Activated CD8-positive, alpha-beta T cell treated with anti-CD3 and anti-CD28 coated beads, Interleukin-2, amount 10 ng/mL, durations not matched to agents 7 days and 5 days (primary cell): ENCODE measurements at places on chromosomes 3 and 15. TPM values are rescaled to one million over a fixed set of nuclear protein-coding genes. Genes with fewer than 3 reads are reported as not detected.
A peak's percentile ranks its signal among the peaks of the same experiment; 100 is the strongest.

Gene PLA2G4D
- not detected for total RNA-seq

Gene IL5RA
- not detected for total RNA-seq

- no peaks in the 10 kb centered on the region for H3K27me3 ChIP-seq
- DNase-seq, result no peak
- no peak overlapping the region for H3K27ac ChIP-seq
- no peaks in the 10 kb centered on the region for H3K4me1 ChIP-seq
- H3K36me3 ChIP-seq, result no peaks in the 10 kb centered on the region
Observed at GRCh38 chr3:110593749-110594148, 477.9 kb upstream of the NECTIN3 start.

DNA sequence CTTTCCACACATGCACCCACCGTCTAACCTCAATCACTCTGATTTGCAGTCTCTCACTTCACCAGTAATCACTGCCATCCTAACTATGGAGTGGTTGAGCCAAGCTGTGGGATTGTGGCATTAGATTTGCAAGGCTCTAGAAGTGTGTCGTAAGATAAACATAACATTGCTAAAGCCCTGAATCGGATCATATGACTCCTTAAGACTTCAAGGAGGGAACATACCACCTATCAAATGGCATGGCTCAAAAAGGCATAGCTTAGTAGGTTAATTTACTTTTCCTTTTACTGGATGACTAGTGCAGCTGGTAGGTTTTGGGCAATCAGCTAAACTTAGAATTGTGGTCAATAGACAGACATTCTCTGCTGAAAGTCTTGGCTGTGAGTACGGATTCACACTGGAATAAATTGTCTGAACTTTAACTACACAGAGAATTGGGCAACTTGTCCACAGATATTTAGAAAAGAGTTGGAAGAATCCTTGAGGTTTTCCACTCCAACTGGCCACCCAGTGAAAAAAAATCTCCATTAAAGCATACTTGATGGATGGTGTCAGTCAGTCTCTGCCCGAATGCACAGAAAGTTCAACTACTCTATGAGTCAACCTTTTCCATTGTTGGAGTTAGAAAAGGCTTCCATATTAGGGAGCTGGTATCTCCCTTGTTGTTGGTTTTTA is 476.7 kb upstream of the CBLB start:
- peaks cover 9% of the 10 kb centered on the region for H3K4me1 ChIP-seq
- H3K27me3 ChIP-seq, result no peaks in the 10 kb centered on the region
- no peak for DNase-seq

- DNase-seq, result no peak
- H3K4me3 ChIP-seq, result peak overlapping the region; percentile 78
- peaks cover 21% of the 10 kb centered on the region for H3K4me1 ChIP-seq
- H3K27me3 ChIP-seq, result peaks cover 44% of the 10 kb centered on the region
- H3K27ac ChIP-seq, result peak overlapping the region; percentile 60
- H3K36me3 ChIP-seq, result no peaks in the 10 kb centered on the region
Observed at GRCh38 chr3:107430214-107430995, 53.2 kb downstream of the CCDC54 start.

GRCh38 chr15:47136236-47136635 is 581.1 kb upstream of the SEMA6D start:
- no peaks in the 10 kb centered on the region for H3K27me3 ChIP-seq
- no peak overlapping the region for H3K4me3 ChIP-seq
- H3K36me3 ChIP-seq, result no peaks in the 10 kb centered on the region
- no peaks in the 10 kb centered on the region for H3K4me1 ChIP-seq
- DNase-seq, result no peak

DNA sequence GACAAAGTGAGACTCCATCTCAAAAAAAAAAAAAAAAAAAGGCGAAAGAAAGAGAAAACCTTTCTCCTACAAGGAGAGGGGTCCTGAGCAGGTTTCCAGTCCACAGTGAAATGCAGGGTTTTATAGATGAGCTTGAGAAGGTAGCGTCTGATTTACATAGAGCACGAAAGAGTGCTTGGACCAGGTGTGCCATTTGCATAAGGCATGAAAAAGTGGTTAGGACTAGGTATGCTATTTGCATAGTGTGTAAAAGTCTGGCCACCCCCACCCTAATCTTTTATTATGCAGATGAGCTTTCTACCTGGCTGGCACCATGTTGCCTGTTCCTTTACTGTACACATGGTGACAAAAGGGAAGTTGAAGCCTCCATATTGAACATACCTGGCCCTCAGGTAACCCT is 13.6 kb upstream of the RNU6-1 start:
- DNase-seq, result no peak
- H3K36me3 ChIP-seq, result no peaks in the 10 kb centered on the region
- peaks cover 2% of the 10 kb centered on the region for H3K27me3 ChIP-seq
- no peak overlapping the region for H3K4me3 ChIP-seq
- H3K27ac ChIP-seq, result no peak overlapping the region
- H3K4me1 ChIP-seq, result no peaks in the 10 kb centered on the region

DNA sequence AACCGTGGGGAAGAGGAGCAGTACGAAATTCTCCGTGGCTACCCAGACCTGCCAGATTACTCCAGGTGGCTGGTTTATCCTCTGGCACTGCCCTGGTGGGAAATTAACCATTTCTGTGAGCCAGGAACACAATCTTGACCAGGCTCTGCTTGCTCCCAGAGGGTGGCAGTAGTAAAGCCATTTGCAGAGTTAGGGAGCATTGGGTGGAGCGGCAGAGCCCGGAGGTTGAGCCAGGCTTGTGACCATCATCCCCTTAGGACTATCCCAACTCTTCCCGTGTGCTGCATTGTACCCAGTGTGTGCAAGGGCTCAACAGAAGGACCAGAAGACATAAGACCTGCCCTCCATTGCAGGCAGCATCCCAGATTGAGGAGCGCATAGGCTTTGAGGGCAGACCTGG is 5.3 kb downstream of the KNG1 start:
- no peak for DNase-seq
- H3K27ac ChIP-seq, result no peak overlapping the region
- H3K4me1 ChIP-seq, result no peaks in the 10 kb centered on the region
- peaks cover 17% of the 10 kb centered on the region for H3K27me3 ChIP-seq
- H3K36me3 ChIP-seq, result no peaks in the 10 kb centered on the region

DNA sequence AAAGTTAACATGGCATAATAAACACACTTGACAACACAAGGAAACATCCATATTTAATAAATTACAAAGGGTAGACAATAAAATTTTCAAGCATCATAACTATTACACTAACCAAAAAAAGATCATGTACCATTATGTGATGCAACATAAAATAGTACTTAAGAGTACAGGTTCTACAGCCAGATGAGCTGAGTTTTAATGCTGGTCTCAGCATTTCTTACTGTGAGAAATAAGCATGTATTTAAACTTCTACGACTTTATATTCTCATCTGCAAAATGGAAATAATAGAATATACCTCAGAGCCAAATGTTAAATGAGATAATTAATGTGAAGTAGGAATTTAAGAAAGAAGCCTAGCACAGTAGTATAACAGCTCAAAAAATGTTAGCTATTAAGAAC is 33.7 kb upstream of the SLC12A8 start:
- H3K4me1 ChIP-seq, result no peaks in the 10 kb centered on the region
- no peak overlapping the region for H3K4me3 ChIP-seq
- H3K36me3 ChIP-seq, result peaks cover 18% of the 10 kb centered on the region
- no peak overlapping the region for H3K27ac ChIP-seq

GRCh38 chr3:160224811-160225175 is 429 bp upstream of the C3orf80 start:
- DNase-seq, result no peak
- peak overlapping the region; percentile 66 for H3K4me3 ChIP-seq
- H3K27ac ChIP-seq, result no peak overlapping the region
- peaks cover 18% of the 10 kb centered on the region for H3K4me1 ChIP-seq
- H3K36me3 ChIP-seq, result no peaks in the 10 kb centered on the region
- peaks cover 57% of the 10 kb centered on the region for H3K27me3 ChIP-seq

GRCh38 chr15:84649706-84650105 is 4.4 kb downstream of the WDR73 start:
- H3K27ac ChIP-seq, result no peak overlapping the region
- peaks cover 36% of the 10 kb centered on the region for H3K4me1 ChIP-seq
- H3K27me3 ChIP-seq, result no peaks in the 10 kb centered on the region
- DNase-seq, result no peak
- no peak overlapping the region for H3K4me3 ChIP-seq

- H3K27me3 ChIP-seq, result no peaks in the 10 kb centered on the region
- no peak overlapping the region for H3K4me3 ChIP-seq
- DNase-seq, result no peak
- no peak overlapping the region for H3K27ac ChIP-seq
Observed at GRCh38 chr3:22542311-22542710, 660.8 kb upstream of the UBE2E2 start.

GRCh38 chr15:60469893-60470641 is 8.9 kb downstream of the ICE2 start:
- H3K27me3 ChIP-seq, result no peaks in the 10 kb centered on the region
- no peak overlapping the region for H3K27ac ChIP-seq
- H3K4me3 ChIP-seq, result no peak overlapping the region
- H3K36me3 ChIP-seq, result peaks cover 59% of the 10 kb centered on the region
- H3K4me1 ChIP-seq, result peaks cover 24% of the 10 kb centered on the region
- no peak for DNase-seq

DNA sequence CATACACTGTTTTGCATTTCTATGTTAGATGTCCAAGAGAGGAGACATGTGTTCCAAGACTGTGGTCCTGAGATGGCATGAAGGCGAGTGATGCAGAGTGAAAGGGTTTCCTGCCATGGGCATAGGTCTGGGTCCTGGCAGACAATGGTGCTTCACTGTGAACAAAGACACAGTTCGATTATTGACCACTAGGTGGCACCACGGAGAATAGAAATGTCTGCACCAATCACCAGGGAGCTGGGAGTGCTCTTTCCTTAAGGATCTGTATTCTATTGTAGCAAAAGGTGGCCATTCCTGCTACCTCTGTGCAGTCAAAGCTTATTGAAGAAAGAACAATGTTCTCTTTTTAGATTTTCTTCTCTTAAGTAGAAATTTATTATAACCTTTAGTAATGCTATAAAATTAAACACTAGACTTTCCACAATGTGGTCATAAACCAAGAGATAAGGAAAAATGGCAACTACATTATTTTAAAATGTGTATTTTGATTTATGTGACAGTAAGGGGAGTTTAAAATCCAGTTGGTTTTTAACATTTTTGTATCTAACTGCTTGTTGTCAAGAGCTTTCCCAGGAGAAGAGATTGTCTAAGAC is 88.7 kb downstream of the GABRG3 start:
- no peaks in the 10 kb centered on the region for H3K4me1 ChIP-seq
- no peak overlapping the region for H3K27ac ChIP-seq
- H3K27me3 ChIP-seq, result no peaks in the 10 kb centered on the region
- H3K4me3 ChIP-seq, result no peak overlapping the region

DNA sequence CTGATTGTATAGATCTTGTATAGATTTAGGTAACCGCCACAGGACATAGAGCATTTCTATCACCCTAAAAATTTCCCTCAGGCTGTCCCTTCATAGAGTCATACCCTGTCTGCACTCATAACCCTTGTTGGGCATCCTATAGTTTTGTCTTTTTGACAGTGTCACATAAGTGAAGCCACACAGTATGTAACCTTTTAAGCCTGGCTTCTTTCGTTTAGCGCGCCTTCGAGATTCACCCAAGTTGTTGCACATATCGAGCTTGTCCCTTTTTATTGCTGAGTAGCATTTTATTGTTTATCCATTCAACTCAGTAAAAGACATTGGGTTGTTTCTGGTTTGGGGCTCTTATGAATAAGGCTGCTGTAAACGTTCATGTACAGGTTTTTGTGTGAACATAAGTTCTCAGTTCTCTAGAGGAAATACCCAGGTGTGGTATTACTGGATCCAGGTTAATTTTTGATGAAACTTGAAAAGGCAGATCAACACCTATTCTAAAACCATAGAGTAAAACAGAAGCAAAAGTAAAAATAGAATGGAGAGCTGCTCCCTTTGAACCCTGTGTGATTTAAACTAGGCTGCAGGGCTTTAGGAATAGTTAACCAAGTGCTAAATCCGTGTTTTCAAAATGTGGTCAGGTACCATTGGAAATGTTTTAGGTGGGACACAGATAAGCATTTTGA is 49.5 kb downstream of the CD86 start:
- H3K4me1 ChIP-seq, result peaks cover 22% of the 10 kb centered on the region
- no peak overlapping the region for H3K27ac ChIP-seq
- H3K27me3 ChIP-seq, result peaks cover 5% of the 10 kb centered on the region
- H3K36me3 ChIP-seq, result no peaks in the 10 kb centered on the region

DNA sequence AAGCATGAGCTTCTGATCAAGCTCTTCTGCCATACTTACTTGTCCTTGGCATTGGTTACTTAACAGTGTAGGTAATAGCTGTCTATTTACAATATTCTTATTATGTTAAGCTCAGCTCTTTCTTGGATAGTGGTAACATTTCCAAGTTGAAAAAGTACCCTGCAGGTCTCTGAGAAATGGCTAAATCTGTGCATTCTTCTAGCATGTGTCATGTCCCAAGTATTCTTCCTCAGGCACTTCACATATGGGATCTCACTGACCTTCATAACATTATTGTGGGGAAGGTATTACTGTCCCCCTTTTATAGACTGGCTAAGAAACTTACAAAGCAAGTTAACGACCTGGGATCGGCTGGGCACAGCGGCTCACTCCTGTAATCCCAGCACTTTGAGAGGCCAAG is 236.1 kb downstream of the RORA start:
- no peak overlapping the region for H3K4me3 ChIP-seq
- H3K27ac ChIP-seq, result no peak overlapping the region
- no peak for DNase-seq
- H3K4me1 ChIP-seq, result no peaks in the 10 kb centered on the region

GRCh38 chr15:87873516-87873915 is 383.0 kb downstream of the NTRK3 start:
- no peak overlapping the region for H3K27ac ChIP-seq
- H3K36me3 ChIP-seq, result no peaks in the 10 kb centered on the region
- no peaks in the 10 kb centered on the region for H3K4me1 ChIP-seq

DNA sequence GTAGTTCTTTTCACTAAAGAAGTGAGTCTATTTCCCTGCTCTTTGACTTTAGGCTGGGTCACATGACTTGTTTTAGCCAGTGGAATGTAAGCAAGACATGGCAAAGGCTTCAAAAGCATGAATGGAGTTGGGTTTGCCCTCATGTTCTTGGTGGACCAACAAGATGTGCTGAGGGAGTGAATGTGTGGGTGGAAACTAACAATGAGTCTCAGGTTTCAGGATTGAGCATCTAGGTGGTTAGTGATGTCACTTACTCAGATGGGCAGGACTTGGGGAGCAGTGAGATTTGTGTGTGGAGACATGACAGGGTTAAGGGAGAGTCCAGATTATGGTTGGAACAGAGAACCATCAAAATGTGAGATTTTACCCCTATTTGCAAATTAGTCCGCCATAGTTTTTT is 181.4 kb upstream of the UBE2E1 start:
- H3K36me3 ChIP-seq, result no peaks in the 10 kb centered on the region
- H3K27ac ChIP-seq, result no peak overlapping the region
- no peak for DNase-seq
- no peak overlapping the region for H3K4me3 ChIP-seq

DNA sequence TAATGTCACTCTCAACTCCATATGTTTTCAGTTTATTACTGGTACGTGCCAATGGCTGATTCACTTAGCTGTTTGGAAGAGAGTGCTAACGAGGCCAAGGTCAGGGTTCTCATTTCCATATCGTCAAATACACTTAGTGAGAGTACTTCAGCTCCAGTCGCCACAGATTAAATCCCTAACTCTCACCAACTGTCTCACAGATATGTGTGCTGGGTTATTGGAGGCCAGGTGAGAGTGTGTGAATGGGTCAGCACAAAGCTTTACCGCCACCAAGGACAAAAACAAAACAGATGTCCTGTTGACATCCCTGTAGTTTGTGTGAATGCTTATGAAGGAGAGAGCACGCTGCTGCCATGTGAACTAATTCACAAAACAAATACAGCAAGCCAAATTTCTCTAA is 133.5 kb upstream of the TBL1XR1 start:
- no peak overlapping the region for H3K4me3 ChIP-seq
- H3K27ac ChIP-seq, result no peak overlapping the region

- H3K36me3 ChIP-seq, result no peaks in the 10 kb centered on the region
- no peaks in the 10 kb centered on the region for H3K27me3 ChIP-seq
- no peak overlapping the region for H3K4me3 ChIP-seq
- no peak for DNase-seq
Observed at GRCh38 chr3:129330409-129330808, 51.7 kb downstream of the HMCES start.
